ENCODE measurements at places on chromosomes 6 and 20. TPM values are rescaled to one million over a fixed set of nuclear protein-coding genes. Genes with fewer than 3 reads are reported as not detected.

Gene POPDC3
- total RNA-seq = 36.4 TPM

DNA sequence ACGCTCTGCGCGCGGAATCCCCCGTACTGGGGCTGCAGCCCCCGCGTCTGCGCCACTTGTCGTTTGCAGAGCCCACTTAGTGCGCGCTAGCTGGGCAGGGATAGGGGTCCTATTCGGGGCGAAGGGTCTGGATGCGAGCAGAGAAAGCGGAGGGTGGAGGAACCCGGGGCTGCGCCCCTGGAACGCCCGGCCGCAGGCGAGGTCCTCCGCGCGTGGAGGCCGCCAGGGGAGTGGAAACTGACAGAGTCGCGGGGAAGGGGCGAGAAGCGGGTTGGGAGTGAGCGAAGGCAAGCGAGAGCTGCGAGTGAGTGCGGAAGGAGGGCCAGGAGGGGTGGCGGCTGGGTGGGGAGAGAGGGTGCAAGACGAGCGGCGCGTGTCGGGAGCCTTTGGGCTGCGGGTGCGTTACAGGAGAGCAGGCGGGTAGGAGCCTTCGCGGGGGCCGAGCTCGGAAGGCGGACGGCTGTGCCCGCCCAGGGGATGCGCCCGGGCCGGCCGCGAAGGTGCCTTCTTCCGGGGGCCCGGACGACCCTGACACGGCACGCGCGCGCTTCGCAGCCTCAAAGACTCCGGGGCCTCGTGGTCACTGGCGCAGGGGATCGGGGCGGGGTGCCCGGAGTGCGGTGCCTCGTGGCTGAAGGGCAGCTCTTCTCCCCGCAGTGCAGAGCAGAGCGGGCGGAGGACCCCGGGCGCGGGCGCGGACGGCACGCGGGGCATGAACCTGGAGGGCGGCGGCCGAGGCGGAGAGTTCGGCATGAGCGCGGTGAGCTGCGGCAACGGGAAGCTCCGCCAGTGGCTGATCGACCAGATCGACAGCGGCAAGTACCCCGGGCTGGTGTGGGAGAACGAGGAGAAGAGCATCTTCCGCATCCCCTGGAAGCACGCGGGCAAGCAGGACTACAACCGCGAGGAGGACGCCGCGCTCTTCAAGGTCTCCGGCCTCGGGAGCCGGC, 1.2 kb downstream of the IRF4 start:
- no peak for DNase-seq

DNA sequence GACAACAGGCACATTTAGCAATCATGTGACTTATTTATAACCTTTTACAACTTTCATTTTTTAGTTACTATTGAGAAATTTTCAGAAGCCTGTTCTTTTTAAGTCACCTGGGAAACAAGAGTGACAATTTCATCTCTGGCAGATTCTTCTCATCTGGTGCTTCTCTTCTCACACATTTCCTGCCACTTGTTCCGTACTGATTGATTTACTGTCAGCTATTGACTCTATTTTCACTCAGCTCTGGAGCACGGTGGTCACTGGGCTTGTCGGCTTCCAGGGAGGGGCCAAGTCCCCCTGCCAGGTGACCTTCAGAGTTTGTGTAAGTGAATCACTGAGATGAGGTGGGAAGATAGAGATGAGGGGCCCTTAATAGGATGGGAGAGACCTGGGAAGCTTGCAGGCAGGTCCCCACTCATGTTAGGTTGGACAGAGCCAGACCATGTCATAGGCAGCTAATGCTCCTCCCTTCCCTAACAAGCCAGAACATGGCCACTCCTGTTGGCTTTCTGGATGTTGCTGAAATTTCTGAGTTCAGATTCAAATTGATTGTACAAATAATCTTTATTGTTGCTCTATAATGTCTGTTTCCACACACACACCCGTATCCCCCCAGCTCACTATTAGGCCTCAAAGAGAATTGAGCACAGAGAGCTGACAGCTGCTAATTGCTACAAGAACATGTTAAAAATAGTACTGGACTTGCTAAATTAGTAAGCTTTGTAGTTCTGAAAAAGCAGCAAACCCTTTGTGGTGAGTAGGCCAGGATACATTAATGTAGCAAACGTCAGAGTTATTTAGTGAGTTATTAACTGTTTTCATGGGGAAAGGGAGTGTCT, 13.3 kb downstream of the DUSP22 start:
- DNase-seq = no peak

Gene SYNDIG1
- total RNA-seq = not detected

Gene BFSP1
- 0.98 TPM for total RNA-seq

DNA sequence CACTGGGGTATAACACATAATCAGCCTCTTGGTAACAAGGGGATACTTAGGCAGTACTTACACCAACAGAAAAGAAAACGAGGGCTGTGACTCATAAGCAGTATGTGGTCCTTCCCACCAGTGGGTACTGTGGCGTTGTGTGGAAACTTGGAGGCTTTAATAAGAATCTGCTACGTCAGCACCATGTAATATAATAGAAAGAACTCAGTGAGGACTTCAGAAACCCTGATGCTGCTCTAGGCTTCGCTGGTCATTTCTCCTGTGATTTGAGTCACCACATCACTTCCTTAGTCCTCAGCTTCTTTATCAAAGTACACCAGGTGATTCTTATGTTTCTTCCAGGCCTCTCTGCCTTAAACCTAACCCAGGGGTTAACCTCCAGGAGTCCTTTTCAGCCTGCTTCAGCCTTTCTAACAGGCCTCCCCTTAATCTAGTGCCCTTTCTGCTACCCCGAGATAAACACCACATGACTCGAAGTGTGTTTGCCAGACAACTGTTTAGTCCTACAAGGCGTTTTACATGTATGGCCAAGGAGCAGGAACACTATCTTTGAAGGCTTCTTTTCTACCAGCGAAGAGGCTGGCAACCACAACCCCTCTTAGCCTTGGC, 68.5 kb downstream of the FYN start:
- no peak for DNase-seq

Gene RPS6KA2
- total RNA-seq = 14.7 TPM

DNA sequence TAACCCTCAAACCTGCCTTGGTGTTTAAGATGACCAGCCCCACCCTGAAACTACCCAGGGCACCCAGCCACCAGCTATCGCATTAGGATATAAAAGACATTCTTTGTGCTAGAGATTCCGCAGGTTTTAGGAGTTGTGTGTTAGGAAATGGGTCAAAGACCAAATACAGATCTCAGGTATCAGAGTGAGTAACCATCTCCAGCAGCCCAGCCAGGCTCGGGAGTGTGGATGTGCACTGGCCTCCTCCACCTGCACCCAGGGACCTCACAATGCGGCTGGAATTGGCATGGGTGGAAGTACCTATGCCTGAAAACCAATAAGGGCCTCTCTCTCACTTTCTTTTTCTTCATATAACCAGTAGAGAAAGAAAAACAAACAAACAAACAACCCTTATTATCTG, 51.1 kb upstream of the CST7 start:
- DNase-seq = no peak

Gene GLYATL3
- total RNA-seq = not detected
